ENCODE measurements at places on chromosomes 5 and 9.

- DNase-seq: no peak
Measured at GRCh38 chr5:14399054-14399692, 182.4 kb upstream of the OTULINL start.

DNA sequence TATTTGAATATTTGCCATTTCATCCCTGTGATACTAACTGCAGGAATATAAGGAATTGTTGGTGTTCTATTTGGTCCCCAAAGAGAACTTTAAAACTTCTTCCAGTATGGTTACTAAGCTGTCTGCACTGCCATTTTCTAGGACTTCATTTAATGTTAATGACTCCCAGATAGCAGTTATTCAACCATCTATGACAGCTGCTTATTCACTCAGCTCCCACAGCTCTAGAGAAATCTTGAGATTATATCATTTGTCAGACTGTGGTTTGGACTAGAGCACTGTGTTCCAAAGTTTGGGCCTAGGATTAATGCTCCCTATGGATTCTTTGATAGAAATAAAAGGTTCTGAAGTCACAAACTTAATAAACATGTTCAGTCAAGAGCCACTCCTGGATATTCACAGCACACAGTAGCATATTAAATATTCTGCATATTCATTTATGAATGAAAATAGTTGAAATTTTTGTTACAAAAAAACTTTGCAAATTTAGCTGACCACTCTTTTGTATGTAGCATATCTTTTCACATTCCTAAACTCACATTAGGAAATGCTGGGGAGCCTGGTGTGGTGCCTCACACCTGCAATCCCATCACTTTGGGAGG, 173.7 kb downstream of the NFIB start:
- no peak for DNase-seq

DNA sequence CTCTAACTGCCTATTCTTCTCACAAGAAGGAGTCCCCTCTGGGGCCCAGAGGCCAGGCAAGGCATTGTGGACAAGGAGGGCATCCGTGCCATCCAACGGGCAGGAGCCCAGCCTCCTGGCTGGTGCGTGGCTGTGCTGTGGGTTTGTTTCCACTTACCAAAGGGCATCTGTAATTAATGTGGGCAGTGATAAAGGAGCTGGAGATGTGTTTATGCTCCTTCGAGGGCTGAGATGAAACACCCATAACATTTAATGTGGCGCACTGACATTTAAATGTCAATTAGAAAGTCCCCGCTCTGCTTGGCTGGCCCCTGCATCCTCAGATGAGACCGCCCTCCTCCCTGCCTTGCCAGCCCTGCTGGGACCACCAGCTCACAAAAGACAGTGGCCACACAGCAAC, 57.1 kb downstream of the KCNIP1 start:
- no peak for DNase-seq

DNA sequence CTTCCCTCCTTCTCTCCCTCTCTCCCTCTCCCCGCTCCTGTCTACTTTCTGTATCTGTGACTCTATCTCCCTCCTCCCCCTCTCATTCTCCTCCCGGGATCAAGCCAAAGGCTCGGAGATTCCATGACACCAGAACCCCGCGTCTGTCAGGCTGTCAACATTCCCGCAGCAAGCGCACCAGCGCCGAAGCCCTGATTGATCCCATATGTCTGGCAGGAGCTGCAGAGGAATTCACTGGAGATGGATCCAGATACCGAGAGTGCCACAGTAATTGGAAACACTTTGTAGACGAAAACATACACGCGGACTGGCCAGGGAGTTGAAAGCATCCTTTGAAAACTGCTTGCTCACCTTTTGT, 300 bp upstream of the SVEP1 start:
- DNase-seq: no peak

GRCh38 chr5:88787856-88788255, 95.1 kb downstream of the MEF2C start:
- DNase-seq: no peak

GRCh38 chr5:16909464-16909863, 26.6 kb downstream of the MYO10 start:
- no peak for DNase-seq

DNA sequence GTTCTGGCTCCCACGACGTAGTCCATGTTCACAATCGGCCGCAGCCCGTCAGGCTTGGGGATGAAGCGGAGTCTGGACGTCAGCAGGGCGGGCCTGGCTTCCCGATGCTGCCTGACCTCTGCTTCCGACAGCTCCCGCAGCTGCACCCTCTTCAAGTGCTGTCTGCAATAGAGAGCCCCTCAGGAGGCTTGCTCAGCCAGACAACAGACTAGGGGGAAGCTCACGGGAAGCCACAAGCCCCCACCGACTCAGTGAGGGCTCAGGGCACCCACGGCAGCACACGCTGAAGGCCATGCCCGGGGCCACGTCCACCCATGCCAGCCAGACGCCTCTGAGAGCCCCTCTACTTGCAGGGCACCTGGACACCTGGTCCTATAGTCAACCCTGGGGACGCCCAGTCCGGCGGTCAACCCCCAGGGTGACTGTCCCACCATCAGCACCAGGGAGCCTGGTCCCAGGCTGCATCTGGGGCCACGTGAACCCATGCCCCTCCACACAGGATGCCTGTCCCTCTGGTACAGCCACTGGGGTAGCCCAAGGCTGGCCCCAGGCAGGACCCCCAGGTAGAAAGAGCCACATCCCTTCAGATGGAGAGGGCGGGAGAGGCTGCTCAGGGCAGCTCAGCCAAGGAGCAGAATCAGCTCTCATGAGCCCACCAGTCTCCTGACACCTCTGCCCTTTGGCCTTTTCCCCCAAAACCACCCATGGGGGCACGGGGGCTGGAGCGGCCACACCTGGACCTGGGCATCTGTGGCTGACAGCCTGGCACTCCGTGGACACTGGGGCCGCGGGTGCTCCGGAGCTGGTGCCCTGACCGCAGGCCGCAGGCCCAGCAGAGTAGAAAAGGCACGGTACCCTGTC, 14.5 kb downstream of the TERT start:
- DNase-seq: no peak

GRCh38 chr9:134339183-134339806, 13.0 kb downstream of the RXRA start:
- DNase-seq: no peak

Measured in activated CD4-positive, alpha-beta T cell treated with anti-CD3 and anti-CD28 coated beads, Interleukin-2, amount 50 U/mL, for 1 hour (primary cell).